ENCODE measurements at places on chromosomes 6 and 20.
A peak's percentile ranks its signal among the peaks of the same experiment; 100 is the strongest.

GRCh38 chr6:106702046-106702445, 72.7 kb downstream of the QRSL1 start:
- DNase-seq = peak; percentile 51

DNA sequence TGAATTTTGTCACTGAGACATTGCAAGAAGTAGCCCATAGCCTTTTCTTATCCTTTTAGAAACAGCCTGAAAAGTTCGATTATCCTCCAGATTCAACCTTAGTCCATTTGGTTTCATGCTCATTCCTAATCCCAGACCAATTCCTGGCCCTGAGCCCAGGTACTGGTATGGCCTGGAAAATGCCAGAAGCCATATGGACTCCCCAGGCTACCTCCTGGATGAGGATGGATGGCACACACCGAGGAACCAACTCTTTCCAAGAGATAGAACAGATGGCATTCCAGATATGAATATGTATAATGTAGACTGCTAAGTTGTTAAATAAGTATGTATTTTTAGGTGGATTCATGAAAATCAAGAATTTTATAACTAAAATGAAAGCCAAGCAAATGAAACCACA, 51.6 kb upstream of the SNAP25 start:
- no peak for DNase-seq

DNA sequence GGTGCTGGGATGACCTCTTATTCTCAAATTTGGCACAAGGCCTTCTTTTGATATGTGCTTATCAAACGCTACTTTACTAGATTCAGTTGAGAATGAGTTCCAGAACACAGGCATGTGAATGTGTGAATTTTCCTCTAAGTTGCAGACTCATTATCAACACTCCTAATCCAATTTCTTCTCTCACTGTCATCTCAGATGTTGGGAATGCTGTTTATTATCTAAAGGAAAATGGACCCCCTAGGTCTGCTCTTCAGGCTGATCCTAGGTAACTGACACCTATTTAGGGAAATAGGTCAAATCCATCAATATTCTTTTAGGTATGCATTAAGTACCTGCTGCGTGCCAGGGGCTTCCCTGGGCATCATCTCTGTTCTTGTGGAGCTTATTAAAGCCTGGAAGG, 215.0 kb upstream of the NOX3 start:
- no peak for DNase-seq

DNA sequence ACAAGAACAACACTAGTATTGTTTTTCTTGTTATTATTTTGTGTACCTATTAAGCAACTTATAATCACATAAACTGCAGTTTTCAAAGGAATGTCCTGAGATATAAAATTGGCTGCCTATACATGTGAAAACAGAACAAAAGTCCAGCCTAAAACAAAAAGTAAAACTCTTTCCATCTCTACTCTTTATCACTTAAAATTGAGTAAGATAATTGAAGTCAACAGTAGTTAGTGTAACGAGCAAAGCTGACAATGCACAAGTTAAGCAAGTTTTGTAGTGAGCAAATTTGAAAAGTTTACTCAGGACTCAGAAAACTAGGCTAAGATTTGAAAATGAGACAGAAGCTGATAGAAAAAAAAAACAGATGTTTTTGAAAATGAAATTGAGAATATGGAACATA, 941.4 kb upstream of the MAN1A1 start:
- no peak for DNase-seq

- no peak for DNase-seq
These were observed 101.1 kb downstream of the MAP3K7 start for GRCh38 chr6:90485635-90486277.

- no peak for DNase-seq
These were observed 46.0 kb upstream of the UST start for GRCh38 chr6:148700741-148701311.

- peak; percentile 31 for DNase-seq
These were observed 160.9 kb upstream of the AFDN start for GRCh38 chr6:167665698-167666330.

GRCh38 chr6:132785936-132786335, 12.5 kb downstream of the SLC18B1 start:
- DNase-seq = no peak

DNA sequence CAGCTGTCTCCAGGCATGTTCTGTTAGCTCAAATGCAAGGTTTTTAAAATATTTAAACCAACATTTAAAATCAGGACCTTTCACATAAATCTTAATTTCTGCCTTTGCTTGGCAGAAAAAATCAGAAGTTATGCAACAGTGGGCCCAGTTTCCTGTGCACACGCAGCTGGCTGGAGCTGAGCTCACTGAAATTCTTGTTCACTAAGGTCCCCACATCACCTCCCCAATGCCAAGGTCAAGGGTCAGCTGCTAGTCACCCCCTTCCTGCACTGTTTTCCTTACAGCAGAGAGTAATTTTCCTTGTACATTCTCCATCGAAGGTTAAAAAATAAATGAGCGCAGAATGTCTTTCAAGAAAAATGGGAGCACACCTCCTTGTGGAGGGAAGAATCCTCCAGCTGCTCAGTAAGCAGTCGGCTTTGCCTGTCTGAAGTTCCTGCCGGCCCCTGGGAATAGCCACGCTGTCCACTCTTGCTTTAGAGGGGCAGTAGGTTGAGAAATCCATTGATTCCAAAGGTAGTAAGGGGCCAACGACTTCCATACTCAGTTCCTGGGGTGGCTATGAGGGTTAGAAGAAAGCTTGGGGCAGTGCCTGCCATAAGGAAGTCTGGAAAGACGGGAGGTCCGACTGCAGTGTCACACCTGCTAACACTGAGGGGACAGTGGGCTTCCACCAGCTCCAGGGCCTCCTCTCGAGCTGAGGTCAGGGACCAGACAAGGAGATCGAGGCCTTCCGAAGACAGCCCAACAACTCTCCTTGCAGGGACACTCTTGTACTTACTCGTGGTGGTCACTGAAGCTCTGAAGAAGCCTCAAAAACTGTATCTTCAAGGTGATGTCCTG, 56.8 kb downstream of the MYH7B start:
- peak; percentile 18 for DNase-seq

DNA sequence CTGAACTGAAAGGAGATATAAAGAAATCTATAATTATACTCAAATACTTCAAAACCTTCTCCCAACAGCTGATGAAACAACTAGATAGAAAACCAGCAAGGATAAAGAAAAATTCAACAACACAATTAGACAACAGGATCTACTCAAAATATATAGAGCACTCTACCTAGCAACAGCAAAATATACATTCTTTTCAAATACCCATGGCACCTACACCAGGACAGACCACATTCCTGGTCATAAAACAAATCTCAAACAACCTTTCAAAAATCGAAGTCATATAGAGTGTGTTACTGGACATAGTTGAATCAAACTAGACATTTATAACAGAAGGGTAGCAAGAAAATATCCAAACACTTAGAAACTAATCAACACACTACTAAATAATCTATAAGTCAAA, 43.2 kb downstream of the RNF24 start:
- DNase-seq = no peak

DNA sequence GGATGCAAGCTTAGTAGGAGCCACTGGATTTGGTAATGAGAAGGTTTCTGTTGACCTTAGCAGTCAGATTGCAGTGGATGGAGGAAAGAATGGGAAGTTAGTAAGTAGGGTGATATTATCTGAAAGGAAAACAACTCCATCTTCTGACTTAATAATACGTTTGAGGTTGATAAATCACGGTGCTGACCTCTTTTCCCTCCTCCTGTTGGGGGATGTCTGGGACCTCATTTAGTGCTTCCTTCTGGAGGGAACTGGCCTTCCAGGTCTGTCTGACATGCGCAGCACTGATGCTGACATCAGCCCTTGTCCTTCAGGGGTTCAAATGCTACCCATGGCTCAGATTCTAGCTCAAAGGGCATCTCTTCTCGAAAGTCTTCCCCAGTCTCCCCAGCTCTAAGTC, 48.2 kb upstream of the AKAP12 start:
- no peak for DNase-seq

DNA sequence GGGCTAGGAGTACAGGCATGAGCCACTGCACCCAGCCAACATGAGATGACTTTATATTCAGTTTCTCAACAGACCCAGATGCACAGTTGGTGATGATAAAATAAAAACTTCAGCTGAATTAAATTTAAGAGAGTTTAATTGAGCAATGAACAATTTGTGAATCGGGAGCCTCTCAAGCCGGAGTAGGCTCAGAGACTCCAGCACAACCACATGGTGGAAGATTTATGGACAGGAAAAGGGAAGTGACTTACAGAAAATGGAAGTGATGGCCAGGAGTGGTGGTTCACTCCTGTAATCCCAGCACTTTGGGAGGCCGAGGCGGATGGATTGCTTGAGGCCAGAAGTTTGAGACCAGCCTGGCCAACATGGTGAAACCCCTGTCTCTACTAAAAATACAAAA, 10.4 kb upstream of the BCAS4 start:
- DNase-seq = no peak

DNA sequence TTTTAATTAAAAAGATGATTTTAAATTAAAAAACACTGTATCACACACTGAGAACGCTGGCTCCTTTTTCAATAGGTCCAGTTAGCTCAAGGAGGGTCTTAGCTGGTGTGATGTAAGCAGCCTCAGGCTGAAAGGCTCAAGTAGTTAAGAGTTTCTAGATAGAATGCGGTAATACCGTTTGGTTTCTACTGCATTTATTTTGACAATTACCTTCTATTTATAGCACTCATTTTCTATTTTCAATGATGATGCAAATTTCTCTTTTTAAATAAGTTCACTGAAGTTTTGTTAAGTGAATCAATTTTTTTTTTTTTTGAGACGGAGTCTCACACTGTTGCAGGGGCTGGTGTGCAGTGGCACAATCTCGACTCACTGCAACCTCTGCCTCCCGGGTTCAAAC, 87.1 kb downstream of the PREX1 start:
- no peak for DNase-seq

DNA sequence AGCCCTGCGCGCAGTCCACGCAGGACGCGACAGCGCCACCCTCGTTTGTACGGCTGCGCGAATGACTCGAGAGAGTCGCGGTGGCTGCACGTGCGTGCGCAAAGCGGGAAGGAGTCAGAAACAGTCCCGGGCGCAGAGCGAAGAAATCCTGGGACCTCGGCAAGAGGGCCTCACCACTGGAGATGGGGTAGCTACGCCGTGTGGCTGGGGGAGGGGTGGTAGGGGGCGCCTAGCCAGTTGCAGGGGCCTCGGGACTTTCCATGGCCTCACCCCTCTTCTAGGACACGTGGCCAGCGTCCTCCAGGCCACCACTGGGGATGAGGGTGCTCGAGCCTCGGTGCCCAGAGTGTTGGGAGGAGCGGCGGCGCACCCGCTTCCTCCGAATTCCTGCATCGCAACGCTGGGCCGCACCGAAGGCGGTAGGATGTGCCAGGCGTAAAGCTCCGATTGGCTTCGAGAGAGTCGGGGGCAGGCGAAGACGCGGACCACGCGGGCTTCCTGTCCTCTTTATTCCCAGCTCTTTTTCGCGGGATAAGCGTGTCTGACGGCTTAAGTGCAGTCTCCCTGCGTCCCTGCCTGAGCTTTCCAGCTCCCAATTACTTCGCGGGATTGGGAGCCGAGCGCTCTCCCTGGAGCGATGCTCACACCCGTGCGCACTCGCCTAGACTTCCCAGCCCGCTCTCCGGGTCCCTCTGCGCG, 38.7 kb downstream of the NCR2 start:
- no peak for DNase-seq

DNA sequence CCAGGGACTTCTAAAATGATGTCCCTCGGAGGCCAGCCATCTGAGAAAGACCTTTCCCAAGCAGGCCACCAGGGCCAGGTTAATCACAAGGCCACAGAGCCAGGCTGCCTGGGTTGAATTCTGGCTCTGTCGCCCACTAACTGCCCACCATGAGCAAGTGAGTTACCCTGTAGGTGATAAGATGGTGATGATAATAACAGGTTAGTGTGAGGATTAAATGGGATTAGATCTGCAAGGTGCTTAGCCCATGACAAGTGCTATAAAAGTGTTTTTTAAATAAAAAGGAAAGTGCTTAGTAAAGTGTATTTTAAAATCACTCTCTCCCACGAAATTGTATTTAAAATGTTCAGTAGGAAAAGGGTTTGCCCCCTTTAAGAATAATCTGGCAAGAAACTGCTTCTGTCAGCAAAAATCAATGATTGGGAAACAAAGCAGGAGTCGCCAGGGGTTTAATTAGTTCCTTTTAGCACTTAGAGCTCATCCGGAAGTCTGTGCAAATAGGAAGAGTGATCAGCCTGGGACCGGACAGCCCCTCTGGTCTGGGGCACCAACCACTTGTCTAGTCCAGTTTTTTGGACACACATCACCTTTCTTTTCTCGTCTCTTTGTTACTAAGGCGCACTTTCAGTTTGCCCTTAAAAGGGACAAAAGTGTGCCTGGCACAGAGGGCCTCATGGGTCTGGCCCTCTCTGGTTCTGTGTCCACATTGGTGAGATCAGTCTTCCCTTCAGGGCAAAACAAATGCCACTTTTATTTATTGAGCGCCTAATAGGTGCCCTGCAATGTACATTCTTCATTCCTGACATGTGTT, 150.4 kb downstream of the GRM4 start:
- DNase-seq = no peak

DNA sequence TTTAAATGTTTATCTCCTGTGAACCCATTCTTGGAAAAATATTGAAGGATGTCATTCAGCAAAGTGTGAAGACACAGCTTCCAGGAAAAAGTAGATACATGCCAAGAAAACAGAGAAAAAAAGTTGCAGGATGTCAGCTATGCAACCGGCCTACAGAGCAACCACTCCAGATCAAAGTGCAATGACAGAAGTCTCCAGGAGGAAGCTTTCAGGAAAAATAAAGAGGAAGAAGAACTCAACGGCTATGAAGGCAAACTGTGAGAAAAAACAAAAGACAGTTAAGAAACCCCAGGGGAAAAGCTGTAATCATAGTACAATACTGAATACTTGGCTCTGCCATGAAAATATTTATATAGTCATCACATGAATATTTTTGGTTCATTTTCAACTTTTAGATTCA, 30.6 kb downstream of the REPS1 start:
- DNase-seq = no peak

GRCh38 chr20:5908981-5909380, 41.4 kb downstream of the TRMT6 start:
- DNase-seq = no peak

DNA sequence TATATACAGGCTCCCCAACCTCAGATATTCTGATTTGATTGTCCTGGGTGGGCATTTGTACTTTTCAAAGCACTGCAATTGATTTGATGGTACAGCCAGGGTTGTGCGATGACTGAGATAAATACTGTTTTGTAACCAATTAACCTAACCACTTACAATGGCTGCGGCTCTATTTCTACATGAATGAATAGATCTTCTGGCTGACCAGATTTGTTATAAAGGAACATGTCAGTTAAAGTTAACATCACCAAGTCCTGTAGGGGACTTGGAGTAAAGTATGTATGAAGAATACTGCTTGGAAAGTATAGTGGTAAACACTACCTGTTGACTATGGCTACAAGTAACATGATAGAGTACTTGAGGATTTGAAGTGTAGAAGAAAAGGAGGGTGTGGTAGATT, 369.2 kb upstream of the JAG1 start:
- DNase-seq = no peak

- no peak for DNase-seq
These were observed 127.2 kb downstream of the DTNBP1 start for GRCh38 chr6:15535495-15536197.

- DNase-seq = no peak
These were observed 427 bp upstream of the NFKBIE start for GRCh38 chr6:44265722-44266233.

- DNase-seq = peak; percentile 60
These were observed 111.2 kb downstream of the SCML4 start for GRCh38 chr6:107712665-107713551.

- DNase-seq = no peak
These were observed 13.1 kb downstream of the BMP2 start for GRCh38 chr20:6780433-6781190.

- DNase-seq = no peak
These were observed 28.1 kb downstream of the RAMACL start for GRCh38 chr6:166558156-166559005.

All from Peyer's patch (tissue), 4 donors.